NAMALWA (cell line): ENCODE measurements at places on chromosomes 11 and 22.

- no peak for DNase-seq
These were observed 165.0 kb downstream of the ADAMTS15 start for GRCh38 chr11:130613396-130613795.

DNA sequence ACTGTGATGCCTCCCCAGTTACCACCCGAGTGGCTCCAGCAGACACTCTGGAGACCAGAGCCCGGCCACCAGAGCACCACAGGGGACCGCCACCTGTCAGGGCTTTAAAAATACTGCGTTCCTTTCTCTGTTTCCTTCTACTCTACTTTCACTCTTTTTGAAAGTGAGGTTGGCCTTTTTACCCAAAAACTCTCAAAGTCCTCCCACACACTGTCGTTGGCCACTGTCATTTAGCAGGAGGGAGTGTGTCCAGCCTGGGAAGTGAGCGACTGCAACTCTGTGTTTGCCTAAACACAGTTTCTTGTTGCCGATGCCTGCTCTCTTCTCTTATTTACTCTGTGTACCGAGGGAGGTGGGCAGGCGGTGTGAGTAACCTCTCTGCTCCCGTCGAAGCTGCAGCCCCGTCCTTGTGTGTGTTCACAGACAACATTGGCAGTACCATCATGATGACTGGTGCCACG, 90.8 kb upstream of the CLDN5 start:
- no peak for DNase-seq

DNA sequence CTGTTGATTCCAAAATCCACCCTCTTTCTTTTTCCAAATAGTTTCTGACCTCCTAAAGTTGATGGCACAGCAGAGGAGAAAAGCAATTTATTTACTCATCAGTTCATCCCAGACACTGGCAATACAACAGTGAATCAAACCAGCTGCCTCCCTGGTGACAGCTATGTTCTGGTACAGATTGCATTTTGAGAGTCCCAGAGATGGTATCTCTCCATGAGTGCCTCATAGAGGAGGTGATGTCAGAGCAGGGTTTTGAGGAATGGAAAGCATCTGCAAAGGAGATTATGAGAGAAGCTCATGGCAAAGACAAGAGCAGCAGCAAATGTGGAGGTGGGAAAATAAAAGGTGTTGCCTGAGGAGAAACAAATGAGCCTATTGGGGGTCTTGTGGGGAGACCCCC, 377.2 kb downstream of the MN1 start:
- DNase-seq: no peak

- DNase-seq: no peak
These were observed 52.0 kb upstream of the PRSS23 start for GRCh38 chr11:86748296-86748695.

DNA sequence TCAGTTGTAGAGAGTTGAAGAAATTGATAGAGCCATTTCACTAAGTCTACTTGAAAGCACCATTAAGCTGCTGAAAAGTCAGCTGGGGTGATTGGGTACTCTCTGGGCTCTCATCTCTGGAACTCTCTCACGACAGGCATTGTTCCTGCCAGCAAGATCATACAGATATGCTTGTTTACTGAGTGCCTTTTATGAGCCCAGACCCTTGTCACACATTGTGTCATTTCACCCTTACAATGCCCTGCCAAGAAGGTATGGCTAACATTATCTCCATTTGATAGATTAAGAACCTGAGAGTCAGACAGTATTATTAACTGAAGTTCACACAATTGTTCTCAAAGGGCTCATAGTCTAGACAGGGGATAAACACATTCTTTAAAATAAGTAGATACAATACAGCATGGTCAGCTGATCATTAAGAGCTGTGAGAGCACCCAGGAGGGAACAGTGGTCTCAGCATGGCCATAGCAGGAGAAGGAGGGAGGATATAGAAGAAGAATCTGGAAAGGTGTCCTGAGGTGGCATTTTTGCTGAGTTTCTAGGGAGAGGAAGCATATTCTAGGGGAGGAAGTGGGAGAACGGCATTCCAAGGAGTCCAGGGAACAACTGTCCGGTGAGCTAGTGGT, 580.5 kb downstream of the INSC start:
- DNase-seq: no peak

DNA sequence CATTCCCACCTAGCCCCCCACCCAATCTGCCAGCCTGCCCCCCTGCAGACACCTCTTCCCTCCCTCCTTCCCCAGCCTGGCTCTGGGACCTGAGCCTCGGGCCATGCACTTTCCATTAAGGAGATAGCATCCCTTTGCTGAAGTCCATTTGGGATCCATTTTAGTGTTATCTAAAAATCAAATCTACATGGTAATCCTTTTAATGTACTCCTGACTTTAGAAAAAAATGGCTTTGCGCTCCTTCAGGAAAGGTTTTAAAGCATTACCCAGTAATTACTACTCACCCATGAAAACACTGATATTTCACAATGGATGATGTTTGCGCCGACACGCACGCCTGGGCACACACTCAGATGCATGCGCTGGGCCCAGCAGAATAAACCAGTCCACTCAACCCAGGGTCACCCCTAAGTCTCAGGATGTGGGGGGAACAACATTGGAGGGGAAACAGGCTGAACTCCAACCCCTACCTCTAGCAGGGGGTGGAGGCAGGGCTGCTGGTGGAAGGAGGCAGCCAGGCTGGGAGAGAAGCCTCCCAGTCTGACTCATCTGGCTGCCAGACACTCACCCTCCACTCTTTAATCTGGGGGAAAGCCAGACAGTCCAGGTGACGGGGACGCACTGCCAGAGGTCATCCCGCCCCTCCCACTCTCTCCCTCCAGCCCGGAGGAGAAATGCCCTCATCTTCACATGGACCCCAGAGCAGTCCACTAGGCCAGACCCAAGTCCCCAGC, 29.8 kb downstream of the LMO1 start:
- no peak for DNase-seq

DNA sequence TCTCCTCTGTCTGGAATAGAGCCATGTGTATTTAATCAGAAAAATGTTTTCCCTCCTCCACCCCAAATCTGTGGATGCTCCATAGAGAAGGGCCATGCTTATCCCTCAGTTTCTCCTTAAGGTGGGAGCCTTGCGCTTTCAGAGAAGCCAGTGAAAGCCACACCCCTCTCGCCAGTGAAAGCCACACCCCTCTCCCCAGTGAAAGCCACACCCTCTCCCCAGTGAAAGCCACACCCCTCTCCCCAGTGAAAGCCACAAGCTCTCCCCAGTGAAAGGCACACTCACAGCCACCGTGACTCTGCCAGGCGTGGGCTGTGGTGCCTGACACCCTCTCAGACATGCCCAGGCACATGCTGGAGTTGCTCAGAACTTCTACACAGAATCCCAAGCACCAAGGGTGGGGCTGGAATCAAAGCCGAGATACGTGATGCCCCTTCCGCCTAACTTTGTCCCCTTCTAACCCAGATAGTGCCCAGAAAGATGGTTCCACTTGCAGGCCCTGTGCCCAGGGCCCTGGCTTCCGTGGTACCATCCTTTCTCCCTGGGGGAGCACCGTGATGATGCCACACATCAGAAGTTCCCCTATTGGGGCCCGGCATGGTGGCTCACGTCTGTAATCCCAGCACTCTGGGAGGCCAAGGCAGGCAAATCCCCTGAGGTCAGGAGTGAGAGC, 16.5 kb upstream of the PRR5 start:
- peak; percentile 66 for DNase-seq

DNA sequence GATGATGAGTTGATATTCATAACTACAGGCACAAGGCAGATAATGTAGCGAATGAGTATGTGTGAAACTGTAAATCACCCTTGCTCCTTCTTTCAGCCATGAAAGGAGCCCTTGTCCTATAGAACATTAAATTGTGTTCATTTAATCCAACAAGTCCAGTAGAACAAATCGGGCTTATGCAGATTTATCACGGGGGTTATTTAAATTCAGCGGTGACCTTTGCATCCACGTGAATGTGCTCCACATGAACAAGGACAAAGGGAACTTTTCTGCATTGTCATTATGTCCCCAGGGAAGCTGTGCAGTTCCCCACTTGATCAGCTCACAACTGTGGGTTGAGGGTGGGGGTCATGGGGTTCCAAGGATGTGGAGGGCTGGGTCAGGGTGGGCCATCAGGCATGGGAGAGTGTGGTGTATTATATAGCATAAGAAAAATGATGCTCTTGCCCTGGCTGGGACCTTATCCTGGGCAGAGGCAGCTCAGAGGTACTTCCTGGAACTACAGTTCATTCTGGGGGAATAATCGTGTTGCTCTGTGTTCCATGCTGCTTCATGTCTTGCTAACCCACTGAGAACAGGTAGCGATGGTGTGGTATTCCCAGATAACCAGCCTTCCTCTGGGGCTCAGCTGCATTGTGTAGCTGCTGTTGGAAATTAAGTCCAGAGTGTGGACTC, 306.6 kb downstream of the FAT3 start:
- DNase-seq: no peak

- DNase-seq: no peak
These were observed 135.3 kb upstream of the TEAD1 start for GRCh38 chr11:12538889-12539421.

DNA sequence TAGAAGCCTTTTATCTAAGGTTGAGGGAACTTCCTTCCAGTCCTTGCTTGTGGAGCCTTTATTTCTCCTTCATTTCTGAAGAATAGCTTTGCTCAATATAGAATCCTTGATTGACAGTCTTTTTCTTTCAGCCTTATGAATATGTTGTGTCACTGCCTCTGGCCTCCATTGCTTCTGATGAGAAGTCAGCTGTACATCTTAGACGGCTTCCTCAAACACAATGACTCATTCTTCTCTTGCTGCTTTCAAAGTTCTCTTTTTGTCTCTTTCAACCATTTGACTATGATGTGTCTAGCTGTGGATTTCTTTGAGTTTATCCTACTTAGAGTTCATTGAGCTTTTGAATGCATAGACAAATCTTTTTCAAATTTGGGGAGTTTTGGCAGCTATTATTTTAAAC, 893.2 kb downstream of the BRD1 start:
- no peak for DNase-seq

DNA sequence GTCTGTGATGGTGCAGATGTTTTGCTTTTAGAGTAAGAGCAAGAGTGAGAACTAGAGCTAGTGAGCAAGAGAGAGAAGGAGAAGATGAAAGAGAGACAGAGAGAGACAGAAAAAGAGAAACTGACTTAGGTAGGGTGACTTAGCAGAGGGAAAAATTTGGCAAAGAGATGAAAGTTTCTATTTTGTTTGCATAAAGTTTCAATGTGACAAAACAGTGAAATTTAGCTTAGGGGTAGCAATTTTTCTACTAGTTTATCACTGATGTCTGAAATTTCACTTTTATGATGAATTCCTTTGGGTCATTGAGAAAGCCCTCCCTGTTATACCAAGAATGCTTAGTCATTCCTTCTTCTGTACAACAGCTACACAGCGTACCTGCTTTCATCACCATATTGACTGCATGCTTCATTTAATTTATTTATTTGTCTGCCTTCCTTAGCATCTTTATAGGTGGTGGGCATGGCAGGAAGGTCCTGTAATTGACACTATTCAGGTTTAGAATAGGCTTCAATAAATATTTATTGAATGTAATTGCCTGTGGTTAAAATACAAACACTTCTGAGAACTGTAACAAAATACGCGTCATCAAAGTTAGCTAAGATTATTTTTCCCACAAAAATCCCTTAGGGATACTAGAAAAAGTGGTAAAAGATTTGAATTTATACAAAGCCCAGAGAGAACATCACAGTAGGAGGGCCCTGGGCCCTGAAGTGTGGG, 19.9 kb upstream of the CTSC start:
- DNase-seq: no peak

- DNase-seq: no peak
These were observed 11.2 kb upstream of the TMPRSS6 start for GRCh38 chr22:37120569-37121340.

DNA sequence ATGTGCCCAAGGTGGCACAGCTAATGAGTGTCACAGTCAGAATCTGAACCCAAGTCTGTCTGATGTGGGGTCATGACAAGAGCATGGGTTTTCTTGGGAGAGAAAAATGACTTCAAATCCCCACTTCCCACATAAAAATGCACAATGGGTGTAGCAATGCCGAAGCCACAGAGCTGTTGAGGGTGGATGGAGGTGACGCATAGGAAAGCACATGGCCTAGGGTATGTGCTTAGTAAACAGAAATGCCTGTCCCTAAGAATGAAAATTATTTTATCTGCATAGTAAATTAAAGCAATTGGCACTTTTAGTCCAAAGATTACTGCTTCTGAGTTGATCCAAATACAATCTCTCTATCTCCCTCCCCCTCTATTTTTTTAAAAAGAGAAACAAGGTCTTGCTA, 10.9 kb downstream of the MICAL3 start:
- no peak for DNase-seq

DNA sequence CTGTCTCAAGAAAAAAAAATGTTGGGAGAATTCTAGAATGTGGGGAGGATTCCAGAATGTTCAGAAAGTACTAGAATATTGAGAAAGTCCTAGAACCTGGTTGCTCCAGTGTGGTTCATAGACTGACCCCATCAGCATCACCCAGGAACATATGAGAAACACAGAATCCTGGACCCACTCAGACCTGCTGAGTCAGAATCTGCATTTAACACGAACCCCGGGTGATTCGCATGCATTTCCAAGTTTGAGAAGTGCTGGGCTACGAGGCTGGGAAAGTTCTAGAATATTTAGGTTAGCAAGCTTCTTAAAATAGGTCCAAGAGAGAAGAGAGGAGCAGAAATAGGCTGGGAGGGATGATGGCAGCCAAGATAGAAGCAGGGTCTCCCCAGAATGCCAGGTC, 6.4 kb downstream of the C1QTNF6 start:
- DNase-seq: no peak

DNA sequence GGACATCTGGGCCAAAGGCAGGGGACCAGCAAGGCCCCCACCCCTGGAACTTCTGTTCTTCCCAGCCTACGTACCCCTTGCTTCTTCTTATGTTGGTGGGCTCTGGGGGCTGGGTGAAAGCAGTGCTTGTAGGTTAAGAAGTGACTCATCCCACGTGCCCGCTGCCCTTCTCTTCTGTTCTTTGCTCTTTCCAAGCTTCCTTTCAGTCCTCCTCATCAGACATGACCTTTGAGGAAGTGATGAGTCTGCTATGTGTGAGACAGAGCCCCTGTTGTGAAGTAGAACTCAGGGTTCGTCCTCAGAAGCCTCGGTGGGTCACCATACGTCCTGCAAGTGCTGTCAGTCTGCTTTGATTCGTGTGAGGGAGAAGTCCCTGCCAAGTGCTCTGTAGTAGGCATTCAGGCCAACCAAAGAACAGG, 12.7 kb downstream of the MED15 start:
- DNase-seq: no peak

DNA sequence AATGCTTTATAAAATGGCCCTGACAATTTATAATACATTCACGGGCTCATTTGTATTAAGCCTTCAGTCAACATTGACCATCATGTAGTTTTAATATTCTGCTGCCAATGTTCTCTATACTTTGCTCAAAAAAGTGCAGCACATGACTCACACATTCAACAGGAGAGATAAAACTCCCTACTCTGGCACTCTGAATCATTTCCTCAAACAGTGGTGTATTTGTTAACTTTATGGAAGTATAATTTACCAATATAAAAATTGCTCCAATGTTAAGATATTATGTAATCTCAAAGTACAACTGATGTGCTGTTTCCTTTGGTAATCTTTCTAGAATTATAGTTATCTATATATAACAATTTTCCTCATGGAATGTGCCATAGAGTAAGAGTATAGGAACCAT, 39.9 kb downstream of the MAML2 start:
- DNase-seq: no peak

- DNase-seq: no peak
These were observed 30.4 kb downstream of the PAAF1 start for GRCh38 chr11:73907191-73907590.
